CD4-positive, alpha-beta T cell treated with Interleukin-6 at 100 ng/mL for 8 hours (primary cell): ENCODE measurements at places on chromosomes 12 and 14.

GRCh38 chr12:100324498-100324897, 32.4 kb upstream of the SLC17A8 start:
- no peak for DNase-seq

DNA sequence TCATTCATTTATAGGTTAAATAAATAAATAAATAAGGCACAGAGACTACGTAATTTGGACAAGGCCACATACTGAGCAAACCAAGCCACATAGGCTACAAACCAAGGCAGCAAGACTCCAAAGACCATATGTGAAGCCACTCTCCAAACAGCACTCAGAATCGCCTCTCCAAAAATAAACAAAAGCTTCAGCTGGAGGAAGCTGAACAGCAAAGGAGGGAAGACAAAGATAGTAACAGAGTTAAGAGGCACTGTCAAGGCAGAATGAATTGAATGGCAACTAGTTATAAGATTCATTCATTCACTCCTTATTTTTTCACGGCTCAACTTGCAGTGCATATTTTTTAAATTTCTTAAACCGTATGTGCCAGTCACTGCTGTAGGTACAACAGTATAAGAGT, 200.5 kb upstream of the GRIP1 start:
- no peak for DNase-seq

- DNase-seq, result peak; percentile 59
These were observed 2.6 kb upstream of the BCL11B start for GRCh38 chr14:99274346-99275221.

DNA sequence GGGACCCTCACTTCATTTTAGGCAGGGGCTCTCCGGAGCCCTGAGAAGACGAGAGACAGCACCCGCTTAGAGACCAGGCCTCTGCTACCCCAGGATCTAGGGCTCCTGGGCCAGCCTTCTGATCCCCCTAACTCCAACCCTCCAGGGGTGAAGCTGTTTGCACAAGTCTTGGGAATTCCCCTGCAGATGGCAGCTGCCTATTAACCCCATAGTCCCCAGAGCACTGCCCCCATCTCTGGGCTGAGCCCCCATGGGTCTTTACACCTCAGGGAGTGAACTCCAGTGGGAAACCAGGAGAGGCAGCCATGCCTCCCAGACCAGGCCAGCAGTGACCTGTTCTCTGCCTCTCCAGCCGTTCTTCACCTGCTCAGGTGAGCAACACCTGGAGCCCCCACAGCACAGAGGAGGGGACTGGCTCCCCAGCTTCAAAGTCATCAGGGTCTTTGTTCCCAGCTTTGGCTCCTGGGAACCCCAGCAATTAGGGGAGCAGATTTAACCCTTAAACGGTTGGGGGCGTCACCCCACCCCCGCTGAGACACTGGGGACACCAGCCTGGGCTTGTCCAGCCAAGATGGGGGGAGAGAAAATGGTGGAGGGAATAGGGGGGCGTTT, 2.3 kb downstream of the WNT10B start:
- no peak for DNase-seq

DNA sequence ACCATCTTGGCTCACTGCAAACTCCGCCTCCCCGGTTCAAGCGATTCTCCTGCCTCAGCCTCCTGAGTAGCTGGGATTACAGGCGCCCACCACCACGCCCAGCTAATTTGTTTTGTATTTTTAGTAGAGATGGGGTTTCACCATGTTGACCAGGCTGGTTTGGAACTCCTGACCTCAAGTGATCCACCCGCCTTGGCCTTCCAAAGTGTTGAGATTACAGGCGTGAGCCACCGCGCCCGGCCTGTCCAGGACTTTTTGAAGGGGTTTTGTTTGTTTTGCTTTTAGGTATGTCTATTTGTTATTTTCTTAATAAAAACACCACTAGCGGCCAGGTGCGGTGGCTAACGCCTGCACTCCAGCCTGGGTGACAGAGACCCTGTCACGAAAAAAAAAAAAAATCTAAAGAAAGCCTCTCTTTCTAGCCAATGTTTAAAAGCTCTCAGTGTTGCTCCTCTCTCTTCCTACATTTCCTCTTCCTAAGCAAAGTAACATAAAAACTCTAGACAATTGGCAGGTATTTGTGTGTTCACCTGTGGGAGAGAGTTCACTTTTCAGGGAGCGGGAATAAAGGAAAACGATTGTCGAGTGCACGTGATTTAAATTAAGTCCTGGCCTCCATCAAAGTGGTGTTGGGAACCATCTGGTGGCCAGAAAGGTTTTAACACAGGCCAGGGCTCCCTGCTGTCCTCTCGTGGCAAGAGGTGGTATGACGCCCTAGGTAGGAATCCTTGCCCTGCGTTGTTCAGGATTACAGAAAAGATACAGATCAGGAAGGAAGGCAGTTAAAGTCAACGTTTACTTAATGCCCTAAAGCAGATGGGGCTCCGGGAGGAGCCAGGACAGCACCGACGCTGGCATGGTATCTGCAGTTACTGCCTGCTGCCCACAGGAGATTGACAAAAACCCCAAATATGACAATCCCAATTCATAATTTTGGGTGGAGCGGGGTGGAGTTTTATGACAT, 36.2 kb upstream of the ATP23 start:
- DNase-seq, result peak; percentile 82
